ENCODE measurements at places on chromosomes 1 and 21.

DNA sequence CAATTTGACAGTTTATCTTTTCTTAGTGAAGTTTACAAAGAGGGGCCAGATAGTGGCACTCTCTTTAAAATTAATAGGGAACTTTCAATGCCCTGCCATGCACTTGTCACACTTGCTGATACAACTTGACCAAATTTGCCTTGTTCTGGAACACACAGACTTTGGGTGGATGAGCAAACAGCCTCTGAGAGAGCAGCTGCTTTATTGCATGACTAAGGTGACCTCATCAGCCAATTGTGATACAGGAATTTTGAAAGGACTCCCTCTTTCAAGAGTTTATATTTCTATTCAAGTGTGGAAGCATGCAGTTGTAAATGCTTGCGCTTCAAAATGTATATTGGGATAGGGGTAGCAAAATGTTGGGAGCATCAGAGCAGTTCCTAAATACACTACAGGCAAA, 2.1 kb upstream of the RGS1 start:
- DNase-seq = no peak

GRCh38 chr1:83810144-83810543, 188.8 kb downstream of the TTLL7 start:
- no peak for DNase-seq

- DNase-seq = peak; percentile 63
These were observed 160.5 kb downstream of the PTBP2 start for GRCh38 chr1:96882096-96882495.

- no peak for DNase-seq
These were observed 236.6 kb downstream of the HHAT start for GRCh38 chr1:210565306-210565705.

DNA sequence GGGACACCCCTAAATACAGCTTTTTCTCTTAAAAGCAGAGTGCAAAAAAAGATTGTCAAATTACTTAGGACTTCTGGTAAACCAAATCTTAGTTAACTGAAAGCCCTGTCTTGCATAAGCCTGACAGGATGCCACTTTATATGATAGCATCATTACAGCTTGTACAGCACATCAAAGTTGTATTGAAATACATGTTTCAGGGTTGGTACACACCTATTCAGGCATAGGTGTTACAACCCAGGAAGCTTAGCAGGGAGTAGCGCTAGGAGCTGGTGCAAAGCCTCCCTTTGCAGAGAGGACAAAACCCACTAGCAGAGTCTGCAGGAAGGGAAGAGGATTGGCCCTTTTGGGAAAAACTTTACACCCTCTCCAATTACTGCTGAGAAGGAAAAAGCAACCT, 258.9 kb upstream of the SGIP1 start:
- DNase-seq = no peak

DNA sequence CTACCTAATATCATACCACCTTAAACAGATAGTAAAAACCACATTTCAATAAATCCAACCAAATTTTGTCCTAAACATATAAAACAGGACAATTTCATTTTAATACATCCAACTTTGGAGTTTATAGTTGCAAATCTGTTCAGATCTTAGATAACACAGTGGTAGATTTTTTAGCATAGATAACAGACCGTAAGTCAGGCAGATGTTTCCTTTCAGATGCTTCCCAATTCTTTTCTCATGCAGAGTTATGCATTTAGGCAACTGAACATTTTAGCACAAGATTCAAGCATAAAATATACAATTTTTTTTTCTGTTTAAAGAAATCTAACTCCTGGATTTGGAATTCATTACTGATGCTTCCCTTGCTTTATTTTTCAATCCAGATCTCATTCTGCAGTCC, 156.5 kb upstream of the ZNHIT6 start:
- DNase-seq = no peak

GRCh38 chr1:168422203-168422847, 121.5 kb downstream of the XCL2 start:
- no peak for DNase-seq

DNA sequence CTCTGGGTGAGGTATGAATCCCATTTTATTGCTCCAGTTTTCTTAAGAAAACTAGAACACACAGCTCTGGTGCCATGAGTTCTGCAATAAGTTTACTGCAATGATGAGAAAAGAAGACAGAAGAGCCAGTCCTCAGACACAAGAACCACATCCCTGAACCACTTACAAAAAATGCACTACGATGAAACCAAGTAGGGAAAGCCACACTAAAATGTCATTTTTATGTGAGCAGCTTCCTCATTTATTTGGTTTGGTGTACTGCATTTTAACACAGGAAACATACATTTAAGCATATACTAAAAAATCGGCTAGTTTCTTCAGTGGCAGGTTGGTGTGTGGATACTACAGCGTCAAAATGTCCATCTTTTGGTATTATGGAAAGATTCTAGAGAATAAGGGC, 95.9 kb downstream of the PTPN14 start:
- no peak for DNase-seq

DNA sequence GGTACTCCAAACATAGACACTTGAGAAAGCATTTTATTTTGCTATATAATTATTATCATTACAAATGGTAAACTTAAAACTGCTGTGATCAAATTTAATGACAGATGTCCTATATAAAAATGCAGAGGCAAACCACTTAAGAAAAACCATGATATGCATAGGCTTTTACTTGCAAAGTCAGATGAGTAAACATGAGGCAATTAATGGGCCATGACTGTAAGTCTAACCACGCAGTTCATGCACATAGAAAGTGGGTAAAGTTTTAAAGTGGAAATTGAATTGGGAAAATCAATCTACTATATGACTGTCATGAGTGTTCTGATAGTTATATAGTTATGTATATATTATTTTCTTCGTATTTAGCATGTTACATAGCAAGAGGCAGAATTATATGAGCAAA, 219.2 kb downstream of the PTPRC start:
- DNase-seq = peak; percentile 31

DNA sequence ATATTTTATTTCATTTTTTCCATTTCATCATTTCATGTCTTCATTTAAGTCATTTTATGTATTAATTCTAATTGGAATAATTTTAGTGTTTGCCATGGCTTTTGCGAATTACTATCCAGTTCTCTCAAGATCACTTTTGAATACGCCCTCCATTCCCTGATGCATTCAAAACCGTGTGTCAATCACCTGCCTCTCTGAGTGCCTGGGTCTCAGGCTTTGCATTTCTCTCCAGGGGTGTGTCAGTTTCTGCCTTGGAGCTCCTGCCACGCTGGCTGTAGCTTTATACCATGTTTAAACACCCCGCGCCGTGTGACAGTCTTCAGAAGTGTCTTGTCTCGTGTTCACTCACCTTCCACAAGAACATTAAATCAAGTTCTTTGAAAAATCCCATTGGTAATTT, 7.4 kb upstream of the DNMT3L start:
- DNase-seq = no peak

DNA sequence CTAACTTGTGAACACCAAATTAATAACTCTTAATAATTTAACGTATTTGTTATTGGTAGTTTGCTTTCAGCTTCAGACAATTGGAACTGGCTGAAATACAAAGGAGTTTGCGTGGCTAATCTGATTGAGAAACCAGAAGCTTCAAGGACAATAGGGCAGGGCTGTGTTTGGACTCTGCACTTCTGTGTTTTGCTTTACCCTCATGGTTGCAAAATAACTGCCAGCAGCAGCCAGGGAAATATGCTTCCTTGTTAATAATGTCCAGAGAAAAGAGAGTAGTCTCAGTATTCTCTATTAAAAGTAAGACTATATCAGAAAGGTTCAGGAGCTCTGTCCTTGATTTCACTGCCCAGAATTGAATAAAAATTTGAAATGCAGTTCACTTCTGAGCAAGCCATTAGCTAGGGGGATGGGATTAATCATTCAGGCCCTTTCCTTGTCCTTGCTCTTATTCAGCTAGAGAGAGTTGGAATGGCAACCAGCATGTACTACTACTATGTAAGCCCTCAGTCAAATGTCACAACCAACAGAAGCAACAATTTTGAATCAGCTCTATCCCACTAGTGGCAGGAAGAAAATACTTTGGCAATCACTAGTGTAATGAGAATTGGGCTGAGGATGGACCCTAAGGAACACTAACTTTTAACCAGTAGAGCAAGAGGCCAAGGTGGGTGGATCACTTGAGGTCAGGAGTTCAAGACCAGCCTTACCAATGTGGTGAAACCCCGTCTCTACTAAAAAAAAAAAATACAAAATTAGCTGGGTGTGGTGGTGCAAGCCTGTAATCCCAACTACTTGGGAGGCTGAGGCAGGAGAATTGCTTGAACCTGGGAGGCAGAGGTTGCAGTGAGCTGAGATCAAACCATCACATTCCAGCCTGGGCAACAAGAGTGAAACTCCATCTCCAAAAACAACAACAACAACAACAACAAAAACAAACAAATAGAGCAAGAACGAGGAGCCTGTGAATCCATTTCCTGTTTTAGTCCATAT, 76.8 kb downstream of the POU2F1 start:
- DNase-seq = no peak

DNA sequence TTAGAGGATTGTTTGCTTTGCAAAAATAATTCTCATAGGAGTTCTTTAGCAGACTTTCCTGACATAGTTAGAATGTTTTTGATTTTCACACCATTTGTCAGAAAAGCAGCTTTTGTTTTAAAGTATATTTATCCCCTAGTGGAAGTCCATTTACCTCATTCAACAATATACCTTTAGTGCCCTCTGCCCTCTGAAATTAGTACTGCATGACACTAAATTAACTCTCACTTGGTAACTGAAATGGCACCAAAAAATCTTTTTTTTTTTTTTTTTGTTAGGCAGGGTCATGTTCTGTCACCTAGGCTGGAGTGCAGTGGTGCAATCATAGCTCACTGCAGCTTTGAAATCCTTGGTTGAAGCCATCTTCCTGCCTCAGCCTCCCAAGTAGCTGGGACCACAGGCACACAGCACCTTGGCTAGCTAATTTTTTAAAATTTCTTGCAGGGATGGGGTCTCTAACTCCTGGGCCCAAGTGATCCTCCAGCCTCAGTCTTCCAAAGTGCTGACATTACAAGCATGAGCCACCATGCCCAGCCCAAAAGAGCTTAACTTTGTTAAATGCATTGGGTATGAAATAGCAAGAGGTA, 13.6 kb downstream of the LRRC42 start:
- peak; percentile 46 for DNase-seq

DNA sequence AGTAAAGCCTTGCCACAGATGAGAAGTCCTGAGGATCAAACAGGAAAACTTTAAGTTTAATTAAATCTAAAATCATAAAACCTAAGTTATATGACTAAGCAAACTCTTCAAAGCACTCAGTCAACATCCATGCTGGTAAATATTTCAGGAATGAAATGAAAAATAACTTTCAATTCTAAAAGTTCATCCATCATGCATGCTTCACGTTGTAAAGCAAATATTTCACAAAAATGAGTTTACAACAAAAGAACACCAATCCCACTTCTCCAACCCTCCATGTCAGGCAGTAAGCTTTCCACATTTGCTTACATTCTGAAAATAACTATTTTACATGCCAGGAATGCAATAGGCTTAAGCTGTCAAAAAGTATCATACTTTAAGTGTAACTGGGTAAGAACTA, 16.8 kb downstream of the APP start:
- no peak for DNase-seq

- DNase-seq = no peak
These were observed 11.4 kb downstream of the KCNJ15 start for GRCh38 chr21:38267991-38268863.

GRCh38 chr1:41833519-41834000, 85.2 kb downstream of the HIVEP3 start:
- no peak for DNase-seq

- DNase-seq = no peak
These were observed 7.8 kb downstream of the FOXE3 start for GRCh38 chr1:47423872-47424271.

GRCh38 chr1:22443332-22443731, 8.3 kb upstream of the ZBTB40 start:
- DNase-seq = no peak

GRCh38 chr1:118627435-118627834, 360.7 kb downstream of the TBX15 start:
- no peak for DNase-seq

GRCh38 chr21:42081931-42082381, 10.8 kb downstream of the UMODL1 start:
- DNase-seq = no peak

GRCh38 chr21:28427394-28428022, 565.2 kb downstream of the LTN1 start:
- DNase-seq = no peak

DNA sequence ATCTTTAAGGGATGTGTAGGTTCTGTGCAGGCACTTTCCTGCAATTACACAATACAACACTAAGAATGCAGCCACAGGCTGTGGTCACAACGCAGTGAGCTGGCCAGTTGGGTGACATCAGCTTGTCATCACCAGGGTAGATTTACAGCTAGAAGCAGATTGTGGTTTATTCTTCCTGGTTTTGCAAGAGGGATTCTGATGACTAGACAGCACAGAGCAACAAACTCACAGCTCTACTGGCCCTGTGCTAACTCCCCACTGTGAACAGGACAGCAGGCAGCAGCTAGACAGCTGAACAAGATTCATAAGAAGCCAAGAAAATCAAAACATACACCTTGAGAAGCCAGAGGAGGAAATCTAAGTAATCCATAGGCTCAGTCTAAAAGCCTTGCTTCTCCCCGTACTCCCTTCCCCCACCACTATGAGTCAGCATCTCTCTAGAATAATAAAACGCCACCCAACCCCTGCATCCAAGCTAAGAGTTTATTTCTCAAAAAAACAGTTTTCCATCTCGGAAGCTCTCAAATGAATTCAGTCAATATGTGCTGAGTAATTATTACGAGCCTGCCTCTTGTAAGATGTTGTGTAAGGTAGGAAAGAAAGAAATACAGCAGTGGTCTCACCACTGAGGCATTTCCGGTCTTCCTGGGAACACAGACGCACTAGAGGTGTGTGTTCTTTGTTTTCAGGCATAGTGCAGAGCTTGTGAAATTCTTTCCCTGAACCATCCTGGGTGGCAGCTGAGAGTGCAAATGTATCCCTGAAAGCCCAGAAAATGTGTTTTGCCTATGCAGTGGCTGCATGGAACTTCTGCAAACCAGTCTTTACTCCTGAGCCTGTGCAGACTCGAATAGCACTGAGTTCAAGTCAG, 162.8 kb downstream of the NTPCR start:
- DNase-seq = peak; percentile 99
